Activated naive CD4-positive, alpha-beta T cell (primary cell): ENCODE measurements at places on chromosomes 5 and 9.

DNA sequence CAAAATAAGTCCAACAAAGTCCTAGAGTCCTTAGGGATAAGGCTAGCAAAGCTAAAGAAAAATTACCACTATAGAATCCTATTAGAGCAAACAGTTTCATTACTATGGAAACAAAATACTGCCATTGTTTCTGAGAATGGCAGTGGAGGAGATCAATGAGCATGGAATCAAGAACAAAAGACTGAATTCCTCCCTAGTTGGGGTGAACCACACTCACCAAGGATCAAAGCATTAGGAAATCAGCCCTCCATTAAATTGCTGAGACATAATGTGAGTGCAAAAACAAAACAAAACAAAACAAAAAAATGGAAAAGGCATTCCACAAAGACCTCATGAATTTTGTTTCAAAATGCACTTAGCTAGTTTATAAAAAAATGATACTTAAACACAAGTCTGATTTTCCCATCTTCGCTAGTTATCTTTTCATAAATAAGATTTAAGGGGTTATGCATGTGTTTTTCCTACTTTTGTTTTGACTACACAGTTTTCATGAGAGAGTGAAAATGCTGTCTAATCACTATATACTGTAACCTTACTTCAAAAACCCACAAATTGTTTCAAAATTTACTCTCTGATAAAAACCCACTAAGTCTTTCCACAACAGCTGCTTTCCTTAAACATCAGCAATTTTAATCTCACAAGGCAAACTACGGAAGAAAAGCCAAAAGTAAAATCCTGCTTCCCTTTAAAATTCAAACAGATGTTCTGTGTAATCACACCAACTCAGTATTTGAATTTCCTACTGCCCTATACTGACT lies 9.7 kb downstream of the SERINC5 start:
- DNase-seq: no peak

DNA sequence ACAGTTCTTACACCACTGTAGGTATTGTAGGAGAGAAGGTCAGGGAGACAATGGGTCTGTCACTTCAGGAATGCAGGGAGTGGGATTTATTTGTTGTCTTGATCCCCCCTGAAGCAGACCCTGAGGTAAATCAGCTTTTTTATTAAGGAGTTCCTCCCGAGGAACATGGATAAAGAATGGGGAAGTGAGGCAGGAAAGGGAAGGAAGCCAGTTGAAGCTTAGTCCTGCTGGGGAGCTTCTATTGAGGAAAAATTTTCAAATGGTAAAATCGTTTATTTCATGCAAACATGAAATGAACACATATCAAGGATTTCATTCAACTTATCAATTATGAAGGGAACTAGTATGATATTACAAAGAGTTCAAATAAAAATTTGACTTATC lies 318.6 kb upstream of the PIK3R1 start:
- DNase-seq: no peak

- DNase-seq: no peak
Measured at GRCh38 chr9:121989010-121989409, 104.1 kb downstream of the TTLL11 start.

GRCh38 chr5:146003852-146004251 lies 67.5 kb downstream of the SH3RF2 start:
- DNase-seq: no peak
